Pulmonary artery endothelial cell (primary cell): ENCODE measurements at places on chromosomes 1 and 21.
A peak's percentile ranks its signal among the peaks of the same experiment; 100 is the strongest.

GRCh38 chr21:45439161-45439872, 34.4 kb downstream of the COL18A1 start:
- DNase-seq = peak; percentile 61

- DNase-seq = no peak
Observed at GRCh38 chr1:6686294-6686693, 15.3 kb downstream of the DNAJC11 start.

GRCh38 chr21:45295576-45296365, 8.1 kb upstream of the POFUT2 start:
- no peak for DNase-seq

- DNase-seq = no peak
Observed at GRCh38 chr1:220239966-220240365, 32.3 kb downstream of the RAB3GAP2 start.

- DNase-seq = no peak
Observed at GRCh38 chr1:201721082-201722049, 107.6 kb upstream of the IPO9 start.

- no peak for DNase-seq
Observed at GRCh38 chr1:109368464-109368863, 29.3 kb downstream of the SORT1 start.

DNA sequence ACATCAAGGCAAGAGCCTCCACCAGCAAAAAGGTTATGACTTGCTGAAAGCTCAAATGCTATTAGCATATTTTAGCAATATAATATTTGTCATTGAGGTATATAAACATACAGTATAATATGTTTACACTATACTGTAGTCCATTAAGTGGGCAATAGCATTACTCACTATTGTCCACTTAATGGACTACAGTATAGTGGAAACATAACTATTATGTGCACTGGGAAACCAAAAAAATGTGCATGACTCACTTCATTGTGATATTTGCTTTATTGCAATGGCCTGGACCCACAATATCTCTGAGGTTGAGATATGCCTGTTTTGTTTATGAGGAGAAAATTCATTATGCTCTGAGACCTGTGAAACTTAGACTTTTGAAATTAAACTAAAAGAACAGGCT, 300.0 kb downstream of the BARHL2 start:
- DNase-seq = no peak

DNA sequence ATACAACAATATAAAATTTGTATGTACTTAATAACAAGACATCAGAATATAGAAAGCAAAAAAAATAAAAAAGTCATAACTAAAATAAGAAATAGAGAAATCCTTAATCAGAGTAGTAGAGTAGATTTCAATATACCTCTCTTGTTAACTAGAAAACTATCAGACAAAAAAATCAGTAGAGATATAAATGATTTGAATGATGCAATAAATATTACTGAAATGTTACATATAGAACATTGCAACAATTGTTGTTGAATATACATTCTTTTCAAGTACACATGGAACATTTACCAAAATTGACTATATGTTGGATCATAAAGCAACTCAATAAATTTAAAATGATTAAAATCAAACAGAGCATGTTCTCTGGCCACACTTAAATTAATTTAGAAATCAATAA, 31.9 kb upstream of the ADAR start:
- no peak for DNase-seq

DNA sequence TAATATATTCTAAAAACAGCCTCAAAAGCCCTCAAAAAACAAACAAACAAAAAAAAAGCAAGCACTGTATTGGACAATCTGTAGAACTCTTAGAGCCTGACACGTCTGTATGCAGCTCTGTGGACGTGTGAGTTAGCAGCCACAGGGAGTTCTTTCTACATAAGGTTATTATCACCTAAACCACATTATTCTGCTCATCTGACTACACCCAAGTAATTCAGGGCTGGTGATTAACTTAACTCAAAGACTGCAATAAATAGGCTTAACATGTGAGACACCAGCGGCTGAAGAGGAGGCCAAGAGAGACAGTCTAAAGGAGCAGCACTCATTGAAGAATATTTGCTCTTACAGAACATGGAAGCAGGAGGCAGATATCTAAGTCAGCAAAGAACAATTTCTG, 316.0 kb downstream of the VAV3 start:
- no peak for DNase-seq

DNA sequence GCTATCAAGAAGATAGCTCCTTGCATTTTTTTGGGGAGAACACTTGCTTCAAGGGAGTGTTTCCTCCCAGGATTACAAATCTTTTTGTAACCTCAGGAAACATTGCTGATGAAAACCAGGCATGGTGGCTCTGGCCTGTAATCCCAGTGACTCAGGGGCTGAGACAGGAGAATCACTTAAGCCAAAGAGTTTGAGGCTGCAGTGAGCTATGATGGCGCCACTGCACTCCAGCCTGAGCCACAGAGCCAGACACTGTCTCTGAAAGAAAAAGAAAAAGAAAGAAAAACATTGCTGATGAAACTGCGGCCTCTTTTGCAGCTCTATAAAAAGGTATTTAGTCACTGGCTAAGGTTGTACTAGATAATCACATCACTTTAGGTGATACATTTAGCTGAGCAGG, 7.3 kb downstream of the RNU1-2 start:
- no peak for DNase-seq

GRCh38 chr1:215777370-215777925, 210.3 kb downstream of the KCTD3 start:
- DNase-seq = no peak

DNA sequence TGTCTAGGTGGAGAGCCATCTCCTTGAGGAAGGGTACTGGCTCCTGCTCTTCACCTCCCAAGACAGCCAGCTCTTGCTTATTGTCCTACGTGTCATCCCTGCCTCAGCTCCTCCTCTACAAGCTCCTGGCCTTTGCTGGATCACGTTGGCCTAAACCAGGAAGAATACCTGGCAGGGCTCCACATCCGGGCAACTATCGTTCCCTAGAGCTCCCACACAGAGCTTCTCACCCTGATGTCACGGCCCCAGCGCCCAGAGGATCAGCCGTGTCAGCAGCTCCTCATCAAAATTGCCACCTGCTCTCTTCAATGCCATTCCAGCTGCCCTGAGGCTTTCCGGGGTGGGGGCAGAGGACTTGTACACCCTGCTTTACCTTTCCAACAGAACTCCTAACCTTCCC, 1.9 kb upstream of the TPM3 start:
- no peak for DNase-seq

DNA sequence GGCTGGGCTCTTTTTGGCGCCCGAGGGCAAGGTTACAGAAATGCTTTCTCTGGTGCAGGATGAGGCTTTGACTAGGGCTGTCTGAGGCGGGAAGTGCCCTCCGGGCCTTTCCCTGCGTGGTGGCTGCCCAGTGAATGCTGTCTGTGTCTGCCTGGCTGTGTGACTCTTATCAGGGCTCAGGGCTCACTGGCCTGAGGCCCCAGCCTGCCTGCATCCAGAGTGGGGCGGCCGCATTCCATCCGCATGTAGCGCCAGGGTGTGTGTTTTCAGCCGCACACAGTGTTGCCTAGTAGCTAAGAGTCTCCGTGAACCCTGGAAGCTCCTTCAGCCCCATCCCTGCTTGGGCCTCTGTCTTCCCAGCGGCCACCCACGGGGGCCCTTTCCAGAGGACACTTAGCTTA, 59.1 kb downstream of the FAAP20 start:
- DNase-seq = no peak

- no peak for DNase-seq
Observed at GRCh38 chr1:56069824-56070223, 509.5 kb downstream of the PLPP3 start.

- DNase-seq = no peak
Observed at GRCh38 chr21:26554365-26554764, 18.7 kb downstream of the CYYR1 start.

DNA sequence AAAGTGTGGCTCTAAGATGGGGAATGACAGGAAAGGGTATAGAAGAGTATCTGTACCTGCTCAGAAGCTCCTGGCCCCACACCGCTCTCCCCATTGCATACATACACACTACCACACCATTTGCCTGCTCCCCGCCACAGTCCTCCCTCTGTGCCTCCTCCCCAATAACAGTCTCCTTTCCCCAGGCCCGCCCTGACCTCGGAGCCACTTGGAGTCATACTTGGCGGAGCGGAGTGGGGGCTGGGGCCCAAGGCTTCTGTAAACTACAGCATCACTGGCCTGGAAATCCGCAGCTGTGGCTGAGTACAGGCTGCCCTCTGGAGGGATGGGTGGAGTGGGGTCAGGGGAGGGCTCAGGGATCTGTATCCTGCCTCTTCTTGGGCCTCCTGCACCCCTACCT, 8.6 kb downstream of the SEMA6C start:
- no peak for DNase-seq

DNA sequence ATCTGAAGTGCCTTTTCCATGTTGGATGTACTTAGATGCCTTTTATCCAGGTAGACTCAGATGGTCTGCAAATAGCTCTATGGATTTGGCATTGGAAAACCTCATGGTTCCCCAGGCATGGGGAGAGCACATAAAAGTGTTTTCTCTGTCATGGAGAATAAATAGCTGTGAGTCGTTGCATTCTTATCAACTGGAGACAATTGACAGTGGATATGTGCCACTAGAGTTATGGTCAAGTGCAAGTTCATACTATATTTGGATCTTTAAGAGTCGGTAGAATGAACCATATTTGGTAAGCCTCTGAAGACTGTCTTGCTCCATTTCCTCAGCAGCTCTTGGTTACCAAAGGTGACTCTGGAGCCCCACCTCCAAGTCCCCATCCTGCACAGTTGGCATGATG, 83.7 kb downstream of the ROR1 start:
- no peak for DNase-seq

DNA sequence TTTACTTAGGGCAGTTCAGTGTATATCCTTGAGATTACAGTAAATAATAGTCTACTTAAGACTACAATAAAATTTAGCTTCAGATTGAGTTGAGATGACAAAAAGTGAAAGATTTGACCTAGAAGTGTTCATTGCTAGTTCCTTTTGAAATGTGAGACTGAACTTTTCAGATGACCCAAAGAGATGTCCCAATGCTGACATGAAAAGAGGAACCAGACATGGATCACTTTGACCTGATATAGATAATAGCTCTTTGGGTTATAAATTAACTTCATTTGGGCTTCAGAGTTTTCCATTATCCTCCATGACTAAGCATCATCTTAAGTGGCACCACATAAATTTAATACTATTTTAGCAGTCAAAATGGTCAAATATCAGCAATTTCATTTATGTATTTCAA, 25.7 kb upstream of the OR10J5 start:
- DNase-seq = no peak

DNA sequence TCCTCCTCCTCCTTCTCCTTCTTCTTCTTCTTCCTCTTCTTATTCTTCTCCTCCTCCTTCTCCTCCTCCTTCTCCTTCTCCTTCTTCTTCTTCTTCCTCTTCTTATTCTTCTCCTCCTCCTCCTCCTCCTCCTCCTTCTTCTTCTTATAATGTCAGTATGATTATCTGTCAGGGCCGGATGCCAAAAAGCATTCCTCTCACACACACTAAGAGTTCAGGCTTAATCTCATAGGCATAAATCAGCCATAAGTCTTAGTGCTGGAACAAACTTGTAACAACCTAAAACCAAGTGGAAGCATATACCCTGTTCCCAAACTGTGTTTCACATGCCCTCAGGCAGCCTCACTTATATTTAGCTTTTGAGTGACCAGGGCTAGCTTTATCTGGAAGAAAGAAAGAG, 240.3 kb downstream of the LMX1A start:
- no peak for DNase-seq

DNA sequence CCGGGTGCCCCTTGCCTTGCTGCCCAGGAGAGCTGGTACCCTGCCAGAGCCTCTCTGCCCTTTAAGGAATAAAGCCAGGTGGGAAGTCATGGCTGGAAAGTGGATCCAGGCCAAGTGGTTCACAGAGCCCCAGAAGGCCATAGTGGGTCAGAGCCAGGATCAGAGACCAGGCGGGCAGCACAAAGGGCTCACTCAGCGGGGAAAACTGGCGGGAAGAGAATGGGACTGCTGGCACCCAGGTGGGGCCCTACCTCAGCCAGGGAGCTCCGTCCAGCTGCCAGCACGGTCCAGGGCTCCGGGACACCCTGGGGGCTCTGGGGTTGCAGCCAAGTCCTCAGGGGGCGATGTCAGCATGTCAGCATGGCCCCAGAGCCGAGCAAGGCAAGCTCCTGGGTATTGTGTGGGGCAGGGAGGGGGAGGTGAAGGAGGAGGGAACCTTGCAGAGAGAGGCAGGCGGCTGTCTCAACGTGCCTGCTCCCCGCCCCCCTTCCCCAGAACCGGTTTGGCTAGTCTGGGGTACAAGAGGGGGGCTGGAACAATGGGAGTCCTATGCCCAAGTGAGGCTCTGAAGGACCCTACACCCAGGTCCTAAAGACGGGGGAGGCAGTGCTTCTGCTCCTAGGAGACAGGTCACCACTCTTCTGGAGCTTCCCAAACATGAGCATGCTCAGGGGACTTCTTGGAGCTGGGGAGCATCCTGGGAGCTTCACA, at the start of gene ARHGEF19:
TSS of gene ARHGEF19 (minus strand) at position 402 of the 711 bp plus-strand sequence. CDS start 3,598 bp downstream, outside the sequence.
- no peak for DNase-seq

- DNase-seq = no peak
Observed at GRCh38 chr1:191901651-191902050, 256.6 kb upstream of the RGS18 start.

- no peak for DNase-seq
Observed at GRCh38 chr1:217553949-217554509, 76.9 kb downstream of the GPATCH2 start.

DNA sequence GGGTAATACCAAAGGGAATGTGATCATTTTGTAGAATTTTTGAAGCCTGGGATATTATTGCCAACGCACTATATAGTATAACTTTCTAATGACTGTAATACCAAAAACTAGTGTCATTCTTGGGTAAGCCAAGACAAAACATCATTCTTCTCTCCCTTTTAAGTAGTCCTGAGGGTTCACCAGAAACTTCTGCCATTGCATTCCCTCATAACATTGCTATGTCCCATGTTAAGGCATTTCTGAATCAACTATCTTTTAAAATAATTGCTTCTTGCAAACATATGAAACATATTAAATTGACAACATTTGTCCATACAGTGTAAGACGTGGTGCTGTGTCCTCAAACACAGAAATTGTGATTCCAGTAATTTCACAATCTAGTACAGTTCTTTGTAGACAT, 29.9 kb upstream of the C1orf21 start:
- DNase-seq = no peak

DNA sequence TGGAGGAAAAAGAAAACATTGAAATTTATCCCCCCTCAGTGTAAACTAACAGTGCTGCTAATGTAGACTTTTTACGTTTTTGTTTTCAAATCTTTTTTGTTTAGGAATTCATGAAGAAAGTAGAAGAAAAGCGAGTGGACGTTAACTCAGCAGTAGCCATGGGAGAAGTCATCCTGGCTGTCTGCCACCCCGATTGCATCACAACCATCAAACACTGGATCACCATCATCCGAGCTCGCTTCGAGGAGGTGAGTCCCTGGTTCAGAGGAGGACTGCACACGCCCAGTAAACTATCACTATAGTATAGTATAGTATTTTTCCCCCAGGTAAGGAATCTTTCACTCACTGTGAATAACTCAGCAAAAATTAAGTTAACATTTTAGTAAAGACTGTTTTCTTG, 37.8 kb upstream of the BMP8A start:
- no peak for DNase-seq

- DNase-seq = peak; percentile 10
Observed at GRCh38 chr1:163875200-163875926, 553.6 kb downstream of the NUF2 start.
